Endothelial cell of umbilical vein (primary cell): ENCODE measurements at places on chromosomes 6 and 20. TPM values are rescaled to one million over a fixed set of nuclear protein-coding genes. Genes with fewer than 3 reads are reported as not detected.

GID8 gene
- polyA plus RNA-seq, result 20.6 and 25.3 TPM in 2 replicates

DNA sequence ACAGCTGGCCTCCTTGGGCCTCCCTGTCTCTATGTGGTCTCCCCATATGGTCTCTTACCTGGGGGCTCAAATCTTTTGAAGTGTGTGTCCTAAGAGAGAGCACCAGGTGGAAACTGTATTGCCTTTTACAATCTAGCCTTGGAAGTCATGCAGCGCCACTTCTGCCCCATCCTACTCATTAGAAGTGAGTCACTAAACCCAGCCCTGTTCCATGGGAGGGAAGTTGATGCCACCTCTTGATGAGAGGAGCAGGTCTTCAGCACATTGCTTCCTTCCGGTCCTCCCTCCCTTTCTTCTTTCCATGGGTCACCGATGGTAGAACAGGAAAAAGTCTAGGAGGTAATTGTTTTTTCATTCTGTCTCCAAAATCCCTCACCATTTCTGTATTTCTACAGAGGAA, 156.3 kb downstream of the FOXA2 start:
- DNase-seq, result no peak

- DNase-seq, result no peak
Measured at GRCh38 chr20:25135031-25135430, 53.1 kb upstream of the VSX1 start.

- DNase-seq, result peak; percentile 61
Measured at GRCh38 chr6:147700436-147701209, 192.1 kb downstream of the SAMD5 start.

DNA sequence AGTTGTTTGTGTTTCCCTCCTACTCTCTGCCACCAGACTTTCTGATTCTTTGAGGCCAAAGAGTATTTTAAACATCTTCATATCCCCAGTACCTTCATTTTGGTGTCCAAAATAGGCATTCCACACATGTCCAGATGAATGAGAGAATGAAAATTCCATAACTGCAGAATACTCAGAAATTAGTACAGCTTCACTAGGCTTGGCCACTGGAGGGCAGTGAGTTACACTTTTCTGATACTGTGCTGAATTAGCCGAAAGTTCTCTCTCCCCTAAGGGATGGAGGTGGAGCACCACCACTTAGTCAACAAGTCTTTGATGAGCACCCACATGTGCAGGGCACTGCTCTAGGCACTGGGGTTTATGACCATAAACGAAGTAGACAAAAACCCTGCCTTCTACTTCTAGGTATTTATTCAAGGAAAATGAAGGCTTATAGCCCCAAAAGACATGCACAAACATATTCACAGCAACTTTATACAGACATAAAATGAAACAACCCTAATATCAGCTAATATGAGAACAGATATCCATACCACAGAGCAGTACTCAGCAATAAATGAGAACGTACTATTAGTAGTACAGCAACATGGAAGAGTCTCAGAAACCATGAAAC, 46.1 kb upstream of the TMEM217 start:
- DNase-seq, result peak; percentile 45
